ENCODE measurements at places on chromosomes 7 and 10. TPM values are rescaled to one million over a fixed set of nuclear protein-coding genes. Genes with fewer than 3 reads are reported as not detected.
A peak's percentile ranks its signal among the peaks of the same experiment; 100 is the strongest.

DNA sequence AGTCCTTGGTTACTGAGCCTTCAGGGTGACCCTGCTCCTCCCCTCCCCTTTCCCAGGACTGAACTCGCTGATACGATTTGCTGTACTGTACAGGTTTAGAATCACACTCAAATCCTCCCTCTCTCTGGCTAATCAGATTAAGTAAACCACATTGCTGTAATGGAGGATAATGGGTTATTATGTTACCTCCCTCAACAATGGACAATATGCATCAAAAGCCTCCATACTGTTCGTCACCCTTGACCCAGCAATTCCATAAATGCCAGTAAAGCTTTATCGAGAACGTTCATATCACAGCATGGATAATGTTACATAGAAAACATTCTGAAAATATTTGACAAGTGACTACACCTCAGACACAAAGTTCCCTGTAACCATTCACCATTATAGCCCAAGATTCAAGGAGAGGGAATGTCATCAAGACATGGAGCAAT, 61.7 kb downstream of the FAM107B start:
- H3K4me3 ChIP-seq = no peak overlapping the region
- H3K36me3 ChIP-seq = no peaks in the 10 kb centered on the region
- no peak for DNase-seq
- H3K27ac ChIP-seq = peak overlapping the region; percentile 5
- H3K27me3 ChIP-seq = peaks cover 3% of the 10 kb centered on the region
- H3K4me1 ChIP-seq = peaks cover 3% of the 10 kb centered on the region

GRCh38 chr10:49734676-49735075, 27.4 kb downstream of the OGDHL start:
- no peak overlapping the region for H3K27ac ChIP-seq
- H3K27me3 ChIP-seq = peaks cover 8% of the 10 kb centered on the region
- H3K4me3 ChIP-seq = no peak overlapping the region
- H3K4me1 ChIP-seq = peaks cover 11% of the 10 kb centered on the region
- no peaks in the 10 kb centered on the region for H3K36me3 ChIP-seq
- DNase-seq = no peak

GRCh38 chr10:100693821-100694220, 51.6 kb upstream of the PAX2 start:
- no peaks in the 10 kb centered on the region for H3K27me3 ChIP-seq
- no peak overlapping the region for H3K27ac ChIP-seq
- DNase-seq = no peak
- H3K4me3 ChIP-seq = no peak overlapping the region
- peaks cover 1% of the 10 kb centered on the region for H3K4me1 ChIP-seq
- H3K36me3 ChIP-seq = no peaks in the 10 kb centered on the region

GRCh38 chr7:42247301-42247700, 10.3 kb upstream of the GLI3 start:
- no peak overlapping the region for H3K27ac ChIP-seq
- no peaks in the 10 kb centered on the region for H3K4me1 ChIP-seq
- no peaks in the 10 kb centered on the region for H3K36me3 ChIP-seq
- H3K4me3 ChIP-seq = no peak overlapping the region
- no peaks in the 10 kb centered on the region for H3K27me3 ChIP-seq

- H3K27me3 ChIP-seq = peaks cover 3% of the 10 kb centered on the region
- H3K36me3 ChIP-seq = no peaks in the 10 kb centered on the region
- no peak overlapping the region for H3K4me3 ChIP-seq
- no peak overlapping the region for H3K27ac ChIP-seq
- H3K4me1 ChIP-seq = no peaks in the 10 kb centered on the region
Observed at GRCh38 chr7:47885309-47885986, 62.8 kb downstream of the PKD1L1 start.

DNA sequence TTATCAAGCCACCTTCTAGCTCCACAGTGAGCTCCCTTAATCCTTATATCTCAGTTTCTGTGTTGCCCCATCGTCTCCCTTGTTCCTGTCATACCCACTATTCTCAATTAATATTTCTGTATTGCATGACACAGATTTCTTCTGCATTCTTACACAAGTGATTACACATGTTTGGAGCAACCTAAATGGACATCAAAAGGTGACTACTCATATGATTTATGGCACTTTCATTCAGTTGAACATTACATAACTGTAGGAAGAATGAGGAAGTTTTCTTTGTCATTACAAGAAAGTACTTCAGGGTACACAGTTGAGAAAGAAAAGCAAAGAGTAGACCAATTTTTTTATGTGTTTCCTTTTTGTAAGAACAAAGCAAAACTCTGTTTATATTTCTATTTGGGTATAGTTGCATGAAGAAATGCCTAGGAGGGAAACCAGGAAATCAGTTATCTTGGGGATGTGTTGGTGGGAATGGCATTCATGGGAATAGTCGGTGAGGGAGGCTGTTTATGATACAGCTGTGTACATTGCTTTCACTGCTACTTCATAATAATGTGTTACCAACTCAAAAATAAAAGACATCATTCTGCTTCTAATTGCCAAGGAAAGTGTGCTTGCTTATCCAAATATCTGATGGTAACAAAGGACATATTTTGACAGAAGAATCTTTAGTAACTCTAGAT, 23.6 kb upstream of the PRSS37 start:
- no peak for DNase-seq
- H3K27ac ChIP-seq = no peak overlapping the region
- no peaks in the 10 kb centered on the region for H3K4me1 ChIP-seq
- H3K27me3 ChIP-seq = no peaks in the 10 kb centered on the region
- no peaks in the 10 kb centered on the region for H3K36me3 ChIP-seq

DNA sequence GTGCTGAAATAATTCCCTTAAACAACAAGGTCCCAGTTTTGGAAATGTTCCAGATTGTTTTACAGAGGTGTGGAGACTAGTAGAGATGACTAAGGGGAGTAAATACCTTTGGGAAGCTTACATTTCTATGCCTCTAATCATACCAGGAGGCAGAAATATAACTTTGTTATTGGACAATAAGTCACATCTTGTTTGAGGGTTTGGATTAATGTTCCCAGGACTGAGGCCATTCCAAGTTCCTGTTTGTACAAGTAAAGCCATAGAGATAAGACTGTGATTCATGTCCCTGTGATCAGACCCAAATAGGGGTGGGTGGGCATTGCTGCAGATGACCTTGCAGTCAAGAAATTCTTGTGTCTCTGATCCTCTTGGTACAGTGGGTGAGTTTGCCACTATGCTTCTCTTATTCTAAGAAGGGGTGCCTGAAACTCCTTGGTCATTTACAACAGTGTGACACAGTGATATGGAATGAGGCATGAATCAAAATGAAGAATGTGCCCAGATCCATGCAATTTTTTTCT, 508.3 kb downstream of the SORCS3 start:
- peaks cover 1% of the 10 kb centered on the region for H3K27me3 ChIP-seq
- H3K4me1 ChIP-seq = peaks cover 2% of the 10 kb centered on the region
- H3K36me3 ChIP-seq = no peaks in the 10 kb centered on the region
- H3K4me3 ChIP-seq = no peak overlapping the region
- DNase-seq = no peak
- H3K27ac ChIP-seq = no peak overlapping the region

GRCh38 chr10:11616021-11616420, 4.6 kb upstream of the USP6NL start:
- no peak for DNase-seq
- H3K4me1 ChIP-seq = no peaks in the 10 kb centered on the region
- H3K4me3 ChIP-seq = no peak overlapping the region

GRCh38 chr7:30249316-30249715, 35.1 kb upstream of the ZNRF2 start:
- no peaks in the 10 kb centered on the region for H3K36me3 ChIP-seq
- H3K27ac ChIP-seq = no peak overlapping the region
- H3K27me3 ChIP-seq = no peaks in the 10 kb centered on the region
- no peak overlapping the region for H3K4me3 ChIP-seq

DNA sequence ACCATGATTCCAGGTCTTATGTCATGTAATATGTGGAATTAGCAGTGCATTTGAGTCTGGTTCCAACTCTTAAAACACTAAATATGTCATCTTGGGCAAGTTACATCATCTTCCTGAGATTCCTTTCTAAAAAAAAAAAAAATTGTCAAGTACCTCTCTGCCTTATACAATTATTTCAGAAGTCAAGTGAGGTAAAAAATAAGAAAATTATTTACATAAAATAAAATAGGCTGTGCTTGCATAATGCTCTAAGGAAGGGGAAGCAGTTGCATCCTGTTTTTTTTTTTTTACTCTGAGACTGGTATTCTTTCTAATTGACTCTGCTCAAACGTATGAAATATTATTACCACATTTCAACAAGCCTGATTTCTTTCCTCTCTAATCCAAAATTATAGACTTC, 55.1 kb upstream of the SEMA3A start:
- DNase-seq = no peak
- H3K4me3 ChIP-seq = no peak overlapping the region
- H3K27ac ChIP-seq = no peak overlapping the region
- H3K4me1 ChIP-seq = peaks cover 8% of the 10 kb centered on the region

- H3K4me3 ChIP-seq = no peak overlapping the region
- no peaks in the 10 kb centered on the region for H3K36me3 ChIP-seq
- H3K27ac ChIP-seq = no peak overlapping the region
- no peak for DNase-seq
Observed at GRCh38 chr10:32964270-32964669, 6.2 kb upstream of the ITGB1 start.

- no peak overlapping the region for H3K4me3 ChIP-seq
- H3K27ac ChIP-seq = no peak overlapping the region
- H3K27me3 ChIP-seq = no peaks in the 10 kb centered on the region
- DNase-seq = no peak
- H3K36me3 ChIP-seq = no peaks in the 10 kb centered on the region
Observed at GRCh38 chr7:87507446-87507845, 32.0 kb upstream of the ABCB4 start.

DNA sequence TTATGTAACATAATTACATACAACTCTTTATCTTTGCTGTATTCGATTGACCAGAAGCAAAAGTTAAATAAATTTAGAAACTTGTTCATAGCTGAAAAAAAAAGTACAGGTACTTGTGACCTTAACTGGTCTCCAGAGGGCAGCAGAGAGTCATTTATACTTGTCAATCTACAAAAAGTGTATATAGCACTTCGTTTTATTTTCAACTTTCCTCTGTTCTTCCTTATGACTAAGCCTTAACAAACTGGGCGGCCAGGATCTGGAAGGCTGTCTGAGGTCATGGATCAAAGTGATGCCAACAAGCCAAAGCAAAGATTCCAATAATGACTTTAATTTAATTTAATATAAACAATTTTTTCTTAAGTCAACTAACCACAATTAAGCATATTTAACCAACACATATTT, 29.8 kb downstream of the C10orf67 start:
- H3K36me3 ChIP-seq = no peaks in the 10 kb centered on the region
- DNase-seq = no peak
- H3K27ac ChIP-seq = no peak overlapping the region
- no peaks in the 10 kb centered on the region for H3K4me1 ChIP-seq

- no peak overlapping the region for H3K4me3 ChIP-seq
- no peaks in the 10 kb centered on the region for H3K36me3 ChIP-seq
- peaks cover 1% of the 10 kb centered on the region for H3K27me3 ChIP-seq
- H3K27ac ChIP-seq = no peak overlapping the region
- DNase-seq = no peak
- no peaks in the 10 kb centered on the region for H3K4me1 ChIP-seq
Observed at GRCh38 chr10:89138755-89139490, 68.2 kb downstream of the CH25H start.

The ADARB2 gene
- total RNA-seq = 20.6 TPM

The TRIM50 gene
- not detected for total RNA-seq

The SDK1 gene
- 225 TPM for total RNA-seq

The CHAT gene
- total RNA-seq = 15.4 TPM

The LIPJ gene
- total RNA-seq = 0.22 TPM

Data from glutamatergic neuron (in vitro differentiated cells).